HepG2 (cell line): ENCODE measurements at places on chromosomes 4 and X. TPM values are rescaled to one million over a fixed set of nuclear protein-coding genes. Genes with fewer than 3 reads are reported as not detected.

Gene PRDM8
- total RNA-seq: not detected in 2 replicates

Gene UGT8
- not detected in 2 replicates for total RNA-seq

Gene FMR1NB
- not detected in 2 replicates for total RNA-seq

Gene HERC5
- total RNA-seq: 0.29 and 0.33 TPM in 2 replicates

Gene GPR82
- not detected in 2 replicates for total RNA-seq

Gene RAB39B
- 0.07 and 0.15 TPM in 2 replicates for total RNA-seq

Gene TMPRSS11F
- not detected in 2 replicates for total RNA-seq

DNA sequence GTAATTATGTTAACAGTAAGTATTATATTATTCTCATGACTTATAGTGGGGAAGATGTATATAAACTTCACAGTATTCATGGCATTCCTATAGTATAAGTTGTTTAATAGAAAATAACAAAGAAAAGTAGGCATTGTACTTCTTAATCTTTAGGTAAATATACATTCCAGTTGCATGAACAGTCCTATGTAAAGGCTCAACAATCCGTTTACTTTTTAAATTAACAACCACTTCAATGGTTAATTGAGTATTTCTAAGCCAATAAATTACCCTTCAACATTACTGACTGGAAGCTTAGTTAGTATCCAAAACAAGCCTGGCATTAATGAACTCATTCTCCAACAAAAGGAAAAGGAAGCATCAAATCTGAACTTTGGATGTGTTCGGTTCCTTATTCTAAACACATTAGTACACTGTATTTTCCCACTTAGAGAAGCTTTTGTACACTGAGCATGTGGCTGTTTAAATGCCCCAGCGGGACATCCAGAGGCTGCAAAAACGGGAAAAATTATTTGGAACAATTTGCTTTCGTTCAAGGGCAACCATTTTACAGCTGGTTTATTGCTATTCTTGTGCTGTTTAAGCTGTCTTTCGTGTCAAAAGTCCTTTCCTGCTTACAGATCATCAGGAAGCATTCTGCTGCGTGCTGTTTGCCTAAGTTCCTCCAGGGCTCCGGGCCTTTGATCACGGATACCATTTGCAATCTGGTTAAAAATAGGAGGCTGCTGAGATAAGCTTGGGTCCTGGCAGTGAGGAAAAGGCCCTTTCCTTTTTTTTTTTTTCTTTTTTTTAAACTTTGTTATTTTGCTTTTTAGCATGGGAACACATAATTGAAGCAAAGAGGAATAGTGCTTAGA lies 460.3 kb downstream of the SPRY1 start:
- DNase-seq: peak; percentile 95

DNA sequence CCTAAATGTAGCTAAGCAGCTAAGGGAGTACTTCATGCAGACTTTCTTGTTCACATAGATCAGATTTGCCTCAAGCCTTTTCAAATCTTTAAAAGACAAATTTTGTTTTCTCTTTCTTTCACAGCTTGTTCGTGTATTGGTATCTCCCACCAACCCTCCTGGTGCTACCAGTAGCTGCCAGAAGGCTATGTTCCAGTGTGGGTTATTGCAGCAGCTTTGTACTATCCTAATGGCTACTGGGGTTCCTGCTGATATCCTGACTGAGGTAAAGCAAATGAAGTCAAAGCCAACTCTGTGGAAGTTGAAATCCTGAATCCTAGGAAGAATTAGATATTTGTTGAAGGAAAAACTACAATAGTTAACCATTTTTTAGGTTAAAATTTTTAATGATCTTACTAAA lies 62.6 kb downstream of the USO1 start:
- DNase-seq: no peak

DNA sequence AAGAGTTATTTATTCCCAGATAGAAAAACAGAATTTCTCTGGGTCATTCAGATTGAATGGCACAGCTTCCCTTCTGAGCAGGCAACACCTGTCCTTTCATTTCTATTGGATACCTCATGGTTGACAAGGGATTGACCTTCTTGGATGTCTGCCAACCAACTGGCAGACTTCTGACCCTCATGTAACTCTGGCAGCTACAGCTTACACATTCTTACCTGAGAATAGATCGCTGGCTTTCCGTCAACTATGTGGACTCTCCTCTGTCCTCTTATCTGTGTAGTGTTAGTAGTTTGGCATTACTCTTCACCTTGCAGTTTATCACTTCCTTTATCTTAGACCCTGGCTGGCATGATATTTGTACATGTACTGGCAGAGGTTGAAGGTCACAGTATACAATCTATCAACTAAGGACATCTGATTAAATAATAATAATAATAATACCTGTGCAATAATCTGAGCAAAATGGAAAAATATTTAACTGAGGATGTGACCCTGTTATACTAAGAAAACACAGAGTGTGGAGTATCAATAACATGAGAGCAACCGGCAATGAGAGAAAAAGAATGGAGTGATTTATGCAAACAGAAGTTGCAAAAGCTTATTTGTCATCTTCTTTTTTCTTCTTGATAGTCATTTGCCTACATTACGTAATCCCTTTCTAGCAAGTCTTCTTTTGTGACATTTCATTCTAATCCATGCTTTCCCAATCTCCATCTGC lies 1118.2 kb downstream of the ARAP2 start:
- peak; percentile 1 for DNase-seq

DNA sequence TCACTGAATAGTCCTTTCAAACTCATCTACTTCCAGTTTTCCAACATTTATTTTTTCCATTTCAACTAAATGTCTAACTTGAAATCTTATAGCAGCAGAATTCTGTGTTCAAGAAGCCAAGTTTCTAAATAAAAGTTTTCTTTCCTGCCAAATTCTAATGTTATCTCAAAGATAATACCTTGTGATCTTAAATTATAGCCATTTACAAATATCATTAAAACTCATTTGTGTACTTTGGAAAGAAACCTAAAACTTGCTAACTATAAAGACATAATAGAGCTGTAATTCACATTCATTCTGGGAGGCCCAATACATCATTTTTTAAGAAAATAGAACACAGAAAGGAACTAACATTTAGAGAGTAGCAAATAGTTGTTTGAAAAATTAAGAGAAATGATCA lies 83.9 kb downstream of the MAD2L1 start:
- no peak for DNase-seq

GRCh38 chr4:186887291-186887700 lies 163.6 kb upstream of the FAT1 start:
- no peak for DNase-seq

GRCh38 chr4:39562792-39563191 lies 35.6 kb upstream of the UGDH start:
- DNase-seq: no peak

- DNase-seq: no peak
Observed at GRCh38 chr4:109016200-109016599, 253.3 kb upstream of the ETNPPL start.
